ENCODE measurements at places on chromosomes 4 and X.

GRCh38 chrX:27751976-27752375 lies 55.8 kb upstream of the MAGEB10 start:
- DNase-seq = no peak

GRCh38 chr4:127668770-127669169 lies 36.0 kb downstream of the INTU start:
- no peak for DNase-seq

GRCh38 chrX:45070116-45071007 lies 130.3 kb downstream of the DIPK2B start:
- peak; percentile 37 for DNase-seq

DNA sequence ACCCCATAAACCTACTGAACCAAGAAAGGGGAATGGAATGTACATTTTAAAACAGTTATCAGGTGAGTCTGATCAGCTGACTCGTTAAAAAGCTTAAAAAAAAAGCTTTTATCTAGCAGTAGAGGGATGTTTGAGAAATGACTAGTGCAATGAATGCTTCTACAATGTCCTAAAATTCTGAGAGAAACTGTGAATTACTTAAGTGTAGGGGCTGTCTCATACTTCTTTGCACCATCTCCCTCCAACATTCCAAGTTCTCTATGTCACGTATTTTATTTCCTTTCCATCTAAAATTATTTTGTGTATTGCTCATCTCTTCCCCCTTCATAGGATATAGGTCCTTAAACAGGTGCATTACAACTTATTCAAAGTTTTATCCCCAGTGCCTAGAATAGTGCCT lies 11.9 kb upstream of the AREG start:
- DNase-seq = no peak

- no peak for DNase-seq
Observed at GRCh38 chrX:153684467-153685155, 3.1 kb upstream of the SLC6A8 start.

- DNase-seq = peak; percentile 49
Observed at GRCh38 chrX:6446582-6446981, 88.3 kb downstream of the VCX3A start.

GRCh38 chr4:77582156-77582555 lies 23.5 kb upstream of the CXCL13 start:
- peak; percentile 17 for DNase-seq

DNA sequence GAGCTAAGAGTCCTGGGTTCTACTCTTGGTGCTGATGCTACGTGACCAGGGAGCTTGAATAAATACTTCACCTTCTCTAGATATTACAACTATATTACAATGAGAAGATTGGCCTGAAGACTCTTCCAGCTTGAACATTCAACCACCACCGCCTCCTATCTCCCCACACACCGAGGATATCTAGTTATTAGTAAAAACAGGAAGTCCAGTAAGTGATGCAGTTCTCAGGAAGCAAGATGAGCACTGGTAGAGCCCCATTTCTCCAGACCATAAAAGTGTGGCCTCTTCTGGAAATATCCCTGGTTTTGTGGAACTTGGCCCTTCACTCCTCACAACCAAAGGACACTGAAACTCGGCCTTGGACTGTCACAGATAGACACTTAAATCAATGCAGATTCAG lies 18.5 kb downstream of the PJA1 start:
- DNase-seq = no peak

GRCh38 chr4:67877086-67877485 lies 6.7 kb downstream of the TMPRSS11D start:
- DNase-seq = no peak

GRCh38 chrX:129798456-129798855 lies 18.7 kb downstream of the SASH3 start:
- DNase-seq = no peak

DNA sequence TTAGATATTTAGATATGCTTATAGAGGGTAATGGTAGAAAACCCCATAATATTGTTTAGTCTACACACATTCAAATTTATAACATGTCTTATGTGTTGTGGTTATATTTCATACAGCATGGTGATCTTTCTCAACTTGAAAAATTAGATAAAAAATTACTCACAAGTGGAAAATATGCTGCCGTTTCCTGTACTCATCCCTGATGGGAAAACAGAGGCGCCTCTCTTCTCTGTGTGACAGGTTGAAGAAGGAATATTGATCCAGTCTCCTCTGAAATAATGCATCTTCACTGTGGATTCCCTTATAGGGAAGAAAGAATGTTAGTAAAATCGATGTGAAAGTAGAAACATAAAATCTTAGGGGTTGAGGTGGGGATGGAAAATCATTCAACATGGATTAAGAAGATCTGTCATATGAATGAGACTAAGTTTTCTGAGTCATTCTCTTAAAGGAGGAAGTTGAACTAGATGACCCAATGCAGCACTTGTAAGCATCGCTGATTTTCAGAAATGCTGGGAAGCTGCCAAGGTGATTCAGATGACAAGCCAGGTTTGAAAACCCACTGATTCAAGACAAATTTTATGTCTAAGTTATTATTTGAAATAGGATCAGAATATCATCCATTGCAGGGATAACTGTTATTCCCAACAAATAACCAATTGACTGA lies 70.7 kb downstream of the ANKRD50 start:
- peak; percentile 14 for DNase-seq

- no peak for DNase-seq
Observed at GRCh38 chrX:119537487-119537886, 27.7 kb downstream of the STEEP1 start.

All from NCI-H69 (cell line).